HCEC 1CT (cell line): ENCODE measurements at places on chromosomes 2 and 18.

DNA sequence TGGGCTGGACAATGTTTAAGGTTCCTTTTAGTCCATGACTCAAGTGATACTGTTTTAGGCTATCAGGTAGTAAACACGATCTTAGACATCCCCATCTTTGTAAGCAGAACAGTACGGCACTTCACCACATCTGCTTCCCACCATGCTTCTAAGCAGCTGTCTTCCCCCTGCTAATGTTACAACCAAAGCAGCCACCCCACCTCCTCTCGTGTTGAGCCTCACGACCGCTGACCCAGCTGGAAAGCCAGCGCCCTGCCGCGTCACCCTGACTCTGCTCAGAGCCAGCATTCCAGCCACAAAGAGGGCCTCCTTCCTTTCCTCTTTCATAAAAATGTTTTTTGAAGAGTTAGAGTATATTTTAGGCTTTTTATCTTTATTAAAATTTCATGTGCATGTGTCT, 9.4 kb downstream of the MTERF4 start:
- no peak for DNase-seq

GRCh38 chr2:6999211-6999877, 82.1 kb downstream of the RNF144A start:
- no peak for DNase-seq

GRCh38 chr18:35277633-35278032, 12.4 kb downstream of the ZSCAN30 start:
- no peak for DNase-seq

- DNase-seq: peak; percentile 79
These were observed 1.5 kb downstream of the RND3 start for GRCh38 chr2:150485871-150486538.

DNA sequence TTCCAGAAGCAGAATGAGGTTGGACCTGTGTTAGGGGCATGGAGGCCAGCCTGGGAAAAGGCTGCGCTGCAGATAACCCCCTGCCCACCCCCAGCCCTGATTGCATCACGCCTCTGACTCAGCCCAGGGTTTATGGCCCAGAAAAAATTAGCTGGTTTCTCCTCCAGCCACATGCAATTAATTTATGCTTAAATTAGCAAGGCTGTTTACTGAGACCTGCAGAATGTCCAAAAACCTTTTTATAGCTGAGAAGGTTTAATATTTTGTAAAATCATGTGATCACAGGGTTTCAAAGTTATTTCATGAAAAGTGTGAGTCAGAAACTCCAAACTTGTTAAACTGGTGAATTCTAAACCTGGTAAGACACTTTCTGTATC, 123.1 kb upstream of the HDAC4 start:
- no peak for DNase-seq

DNA sequence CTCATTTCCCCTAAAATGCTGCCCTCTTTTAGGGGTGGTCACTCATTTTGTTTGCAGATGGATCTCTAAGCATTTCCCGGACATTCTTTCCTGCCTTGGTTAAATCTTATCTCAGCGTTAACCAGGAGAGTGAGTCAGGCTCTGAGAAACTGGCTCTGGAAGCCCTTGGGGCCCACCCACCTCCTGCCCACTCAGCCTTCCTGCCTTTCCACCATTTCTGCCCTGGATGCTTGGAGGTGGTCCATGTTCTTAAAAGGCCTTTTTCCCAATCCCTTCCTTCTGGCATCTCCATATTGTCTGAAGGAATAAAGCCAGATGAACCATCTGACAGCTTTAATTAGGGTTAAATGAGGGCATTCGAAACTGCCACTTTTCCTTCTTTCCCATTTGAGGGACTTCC, 9.5 kb downstream of the HK2 start:
- DNase-seq: peak; percentile 66

DNA sequence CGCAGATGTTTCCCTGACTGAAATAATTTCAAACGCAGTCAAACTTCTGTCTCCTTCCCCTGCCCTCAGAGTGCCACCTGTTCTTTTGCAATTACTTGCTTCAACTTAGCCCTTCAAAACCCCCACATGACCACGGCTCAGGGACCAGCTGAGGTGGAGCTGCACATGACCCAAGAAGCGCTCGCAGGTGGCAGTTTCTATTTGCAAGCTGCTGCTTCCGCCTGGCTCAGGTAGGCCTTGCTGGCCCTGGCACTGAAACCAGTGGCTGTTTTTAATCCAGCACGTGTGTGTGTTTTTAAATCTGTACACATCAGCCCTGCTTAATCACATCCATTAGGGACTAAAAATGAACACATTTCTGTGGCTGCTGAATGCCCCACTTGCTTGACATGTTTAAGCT, 95.3 kb downstream of the CCDC93 start:
- DNase-seq: no peak

- DNase-seq: peak; percentile 89
These were observed 4.5 kb upstream of the OSR1 start for GRCh38 chr2:19362755-19363473.

DNA sequence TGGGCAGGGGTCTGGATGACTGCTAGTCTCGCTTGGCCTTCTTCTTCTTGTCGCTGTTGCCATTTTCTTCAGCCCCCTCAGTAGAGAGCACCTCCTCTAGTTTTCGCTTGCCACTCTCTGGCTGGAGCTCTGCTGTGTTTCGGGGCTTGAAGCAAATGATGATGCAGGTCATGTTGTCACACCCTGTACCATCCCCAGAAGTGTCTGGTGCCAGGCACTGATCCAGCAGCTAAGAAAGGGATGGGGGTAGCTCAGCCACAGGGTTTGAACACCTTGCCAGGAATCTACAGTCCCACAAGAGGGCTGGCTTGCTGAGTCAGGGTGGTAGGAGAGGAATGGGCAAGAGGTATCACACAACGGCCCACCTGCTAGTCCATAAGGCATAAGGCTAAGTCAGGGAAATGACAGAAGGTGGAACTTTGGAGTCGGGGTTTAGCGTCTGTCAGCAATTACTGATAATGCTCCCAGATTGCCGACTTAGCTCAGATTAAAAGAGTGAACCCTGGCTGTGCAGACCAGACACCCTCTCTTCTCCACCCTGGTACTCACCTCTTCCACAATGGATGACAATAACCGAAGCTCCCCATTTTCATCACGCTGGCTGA, 1.1 kb upstream of the ZNF513 start:
- no peak for DNase-seq

DNA sequence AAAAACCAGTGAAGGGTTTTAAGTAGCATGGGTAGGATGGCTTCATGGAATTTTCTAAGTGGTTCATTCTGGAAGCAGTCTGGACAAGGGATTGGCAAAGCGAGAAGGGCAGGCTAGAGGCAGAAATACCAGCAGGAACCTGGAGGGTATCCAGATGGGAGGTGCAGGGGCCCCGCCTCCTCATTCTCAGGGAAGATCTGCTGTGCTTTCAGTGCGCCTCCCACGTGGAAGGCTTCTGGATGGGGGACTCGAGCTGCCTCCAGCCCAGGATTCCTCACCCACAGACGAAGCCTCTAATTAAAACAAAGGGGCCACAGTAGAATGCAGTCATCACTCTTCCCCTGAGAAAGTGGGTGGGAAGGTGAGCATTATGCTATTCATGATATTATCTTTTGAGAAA, 79.8 kb downstream of the VSNL1 start:
- DNase-seq: no peak

DNA sequence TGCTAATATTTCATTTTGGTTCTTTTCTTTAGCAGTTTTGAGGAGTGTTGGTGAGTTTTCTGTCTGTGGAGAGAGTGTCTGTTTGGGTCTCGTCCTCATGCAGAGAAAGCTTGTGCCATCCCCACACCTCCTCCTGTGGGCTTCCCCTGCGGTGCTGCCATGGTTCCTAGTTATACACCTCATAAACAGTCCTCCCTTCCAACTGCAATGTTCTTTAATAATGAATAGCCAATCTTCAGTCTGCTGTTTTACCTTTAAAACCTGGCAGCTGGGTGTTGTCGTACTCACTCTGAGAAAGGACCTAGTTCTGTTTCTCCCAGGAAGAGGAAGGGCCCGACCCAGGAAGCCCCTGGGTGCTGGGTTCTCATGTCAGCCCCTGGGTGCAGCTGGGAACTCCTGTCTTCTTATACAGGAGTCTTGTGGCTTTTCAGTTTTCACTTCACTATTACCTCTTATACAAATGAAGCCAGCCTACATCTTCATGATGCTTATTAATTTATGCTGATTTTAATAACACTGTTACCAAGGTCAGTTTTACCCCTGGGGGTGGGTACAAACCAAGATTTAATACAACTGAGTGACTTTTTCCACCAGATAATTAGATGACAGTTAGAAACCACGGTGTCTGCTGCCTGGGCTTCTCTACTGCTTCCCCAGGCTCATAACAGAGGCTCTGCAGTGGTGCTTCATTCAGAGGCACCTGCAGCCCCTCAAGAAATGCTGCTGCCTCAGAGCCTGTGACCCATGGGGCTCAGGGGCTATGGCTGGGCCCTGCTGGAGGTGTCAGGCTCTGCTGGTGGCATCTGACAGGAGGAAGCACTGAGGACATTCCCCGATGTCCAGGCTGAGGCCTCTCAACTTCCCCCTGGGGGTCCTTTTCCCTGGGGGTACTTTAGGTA, 59.1 kb downstream of the COA5 start:
- no peak for DNase-seq

DNA sequence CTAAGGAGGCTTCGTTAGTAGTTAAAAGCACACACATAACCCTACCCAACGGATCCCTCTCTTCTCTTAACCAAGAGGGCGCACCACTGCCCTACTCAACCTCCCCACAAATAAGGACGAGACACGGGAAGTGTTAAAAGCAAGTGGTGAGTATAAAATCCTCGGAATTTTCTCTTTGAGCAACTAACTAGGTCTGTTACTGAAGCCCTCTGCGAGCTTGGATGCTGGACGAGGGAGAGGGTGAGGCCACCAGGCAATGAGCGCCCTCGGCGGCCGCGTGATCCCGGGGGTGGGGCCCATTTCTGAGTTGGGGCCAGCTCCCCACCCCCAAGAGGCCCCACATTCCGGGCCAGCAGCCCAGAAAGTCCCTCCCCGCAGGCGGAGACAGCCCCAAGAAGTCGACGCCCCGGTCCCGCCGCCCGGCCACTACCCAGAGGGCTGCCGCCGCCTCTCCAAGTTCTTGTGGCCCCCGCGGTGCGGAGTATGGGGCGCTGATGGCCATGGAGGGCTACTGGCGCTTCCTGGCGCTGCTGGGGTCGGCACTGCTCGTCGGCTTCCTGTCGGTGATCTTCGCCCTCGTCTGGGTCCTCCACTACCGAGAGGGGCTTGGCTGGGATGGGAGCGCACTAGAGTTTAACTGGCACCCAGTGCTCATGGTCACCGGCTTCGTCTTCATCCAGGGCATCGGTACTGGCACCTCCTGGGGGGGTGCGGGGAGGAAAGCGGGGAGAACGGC, at the start of gene CYBRD1:
CYBRD1 (plus strand) TSS at position 423 of the 736 bp plus-strand sequence; CDS start at position 495, 72 bp downstream.
- peak; percentile 88 for DNase-seq

GRCh38 chr2:3278521-3279218, 98.9 kb downstream of the EIPR1 start:
- no peak for DNase-seq

DNA sequence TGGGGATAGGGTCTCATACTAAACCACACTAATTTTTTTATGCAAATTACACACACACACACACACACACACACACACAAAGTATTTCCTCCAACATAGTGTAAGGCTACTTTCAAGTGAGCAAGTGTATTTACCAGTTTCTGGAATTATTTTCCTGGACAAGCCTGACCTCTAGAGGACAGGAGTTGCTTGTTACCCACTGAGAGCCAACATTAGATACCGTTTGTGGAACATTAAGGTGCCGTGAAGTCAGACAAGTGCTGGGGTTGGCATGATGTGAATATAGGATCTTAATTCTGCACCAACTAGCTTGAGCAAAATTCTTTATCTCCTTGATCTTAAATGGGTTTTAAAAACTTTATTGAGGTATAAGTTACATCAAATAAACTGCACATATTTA, 39.3 kb upstream of the SERPINB2 start:
- peak; percentile 64 for DNase-seq

- peak; percentile 4 for DNase-seq
These were observed 17.3 kb downstream of the EN1 start for GRCh38 chr2:118830118-118830517.

GRCh38 chr18:49646873-49647272, 85.0 kb downstream of the LIPG start:
- DNase-seq: no peak

GRCh38 chr2:1707771-1708418, 36.4 kb downstream of the PXDN start:
- DNase-seq: peak; percentile 42

DNA sequence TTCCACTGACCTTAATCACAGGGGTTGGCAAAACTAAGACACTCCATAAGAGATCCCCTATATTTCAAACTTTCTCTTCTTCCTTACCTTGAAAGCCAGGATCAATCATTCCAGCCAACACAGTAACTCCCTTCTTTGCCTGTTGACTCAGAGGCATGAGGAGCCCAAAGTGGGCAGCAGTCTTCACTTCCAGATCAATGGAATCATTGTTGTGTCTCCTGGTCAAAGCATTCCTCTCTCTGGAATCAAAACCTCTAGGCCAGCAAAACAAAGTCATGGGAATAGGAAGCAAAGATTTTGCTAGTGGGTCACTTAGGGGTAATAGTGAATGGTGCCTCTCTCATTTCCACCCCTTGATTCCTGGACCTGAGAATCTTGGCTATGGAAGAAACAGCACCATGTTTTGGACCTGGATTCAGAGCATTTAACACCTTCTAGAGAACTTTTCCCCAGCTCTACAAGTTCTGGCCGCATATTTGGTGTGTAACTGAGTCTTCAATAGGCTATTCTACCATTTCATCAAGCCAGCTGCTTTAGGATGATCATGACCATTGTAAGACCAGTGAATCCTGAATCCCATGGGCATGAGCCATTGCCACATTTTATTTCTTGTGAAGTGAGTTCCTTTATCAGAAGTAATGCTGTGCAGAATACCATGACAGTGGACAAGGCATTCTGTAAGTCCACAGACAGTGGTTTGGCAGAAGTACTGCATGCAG, 65.7 kb upstream of the SERPINE2 start:
- no peak for DNase-seq

- DNase-seq: no peak
These were observed 11.9 kb downstream of the MREG start for GRCh38 chr2:216001216-216002100.
